ENCODE measurements at places on chromosomes 3 and 15. TPM values are rescaled to one million over a fixed set of nuclear protein-coding genes. Genes with fewer than 3 reads are reported as not detected.

LCTL gene
- total RNA-seq, result not detected

DNA sequence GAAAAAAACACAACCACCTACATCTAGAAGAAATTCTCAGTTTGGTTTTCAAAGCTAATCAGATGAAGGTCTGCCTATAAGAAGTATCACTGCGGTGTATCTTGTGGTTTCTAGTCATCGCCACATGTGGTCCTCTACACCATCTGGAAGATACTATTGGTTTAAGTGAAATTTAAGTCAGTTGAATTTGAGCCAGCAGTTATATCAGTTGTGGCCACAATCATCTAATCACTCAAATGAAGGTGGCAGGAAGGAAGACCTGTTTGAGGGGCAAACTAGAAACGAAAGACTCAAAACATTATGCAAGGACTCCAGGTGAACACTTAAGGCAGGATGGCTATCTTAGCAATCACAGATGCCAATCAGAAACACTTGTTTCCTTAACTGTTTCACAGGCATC lies 48.7 kb downstream of the ETV5 start:
- DNase-seq, result no peak

DNA sequence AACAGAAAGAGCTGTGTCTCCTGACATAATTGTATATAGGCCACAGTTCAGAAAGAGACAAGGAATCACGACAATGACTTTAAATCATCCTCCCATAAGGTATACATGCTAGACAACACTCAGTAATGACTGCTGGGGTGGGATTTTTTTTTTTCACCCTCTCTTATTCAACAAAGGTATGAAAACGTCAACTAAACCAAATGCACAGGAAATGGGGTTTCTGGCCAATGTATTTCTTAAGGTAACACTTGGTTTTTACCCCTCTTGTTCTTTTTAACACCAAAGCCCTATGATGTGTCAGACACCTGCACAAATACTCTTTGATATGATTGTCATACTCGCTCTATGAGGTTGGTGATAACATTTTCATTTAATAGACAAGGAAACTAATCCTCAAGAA lies 78.3 kb downstream of the MCF2L2 start:
- DNase-seq, result no peak

- no peak for DNase-seq
Observed at GRCh38 chr15:73747847-73748590, 5.1 kb downstream of the INSYN1 start.

- DNase-seq, result no peak
Observed at GRCh38 chr3:149252272-149252671, 30.6 kb upstream of the CP start.

DNA sequence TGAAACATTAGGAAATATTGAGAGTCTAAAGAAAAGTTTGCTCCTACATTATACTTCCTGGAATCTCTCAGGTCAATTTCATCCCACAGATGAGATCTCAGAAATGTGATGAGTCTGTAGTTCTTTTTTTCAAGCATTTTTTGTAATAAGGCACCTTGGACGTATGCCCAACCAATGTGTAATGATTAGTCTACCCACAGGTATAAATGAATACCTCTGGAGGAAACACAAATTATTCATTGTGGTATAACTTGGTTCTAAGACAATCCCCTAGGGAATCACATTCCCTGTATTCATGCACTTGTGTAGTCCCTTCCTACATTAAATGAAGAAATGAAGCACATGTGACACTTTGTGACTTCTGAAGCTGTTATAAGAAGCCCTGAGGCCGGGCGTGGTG lies 596.2 kb upstream of the UBE2E2 start:
- DNase-seq, result no peak

- peak; percentile 31 for DNase-seq
Observed at GRCh38 chr3:46929324-46929723, 47.2 kb downstream of the CCDC12 start.

Data from posterior vena cava (tissue), 2 donors.